Neural crest cell (in vitro differentiated cells): ENCODE measurements at places on chromosomes 7 and 10. TPM values are rescaled to one million over a fixed set of nuclear protein-coding genes. Genes with fewer than 3 reads are reported as not detected.

The ANKIB1 gene
- total RNA-seq, result 36.9 and 41.9 TPM in 2 replicates

The ANKRD7 gene
- not detected in 2 replicates for total RNA-seq

- no peak for DNase-seq
Observed at GRCh38 chr10:34292194-34292565, 522.9 kb downstream of the PARD3 start.

- DNase-seq, result peak; percentile 51
Observed at GRCh38 chr10:113126229-113127201, 176.5 kb downstream of the TCF7L2 start.

DNA sequence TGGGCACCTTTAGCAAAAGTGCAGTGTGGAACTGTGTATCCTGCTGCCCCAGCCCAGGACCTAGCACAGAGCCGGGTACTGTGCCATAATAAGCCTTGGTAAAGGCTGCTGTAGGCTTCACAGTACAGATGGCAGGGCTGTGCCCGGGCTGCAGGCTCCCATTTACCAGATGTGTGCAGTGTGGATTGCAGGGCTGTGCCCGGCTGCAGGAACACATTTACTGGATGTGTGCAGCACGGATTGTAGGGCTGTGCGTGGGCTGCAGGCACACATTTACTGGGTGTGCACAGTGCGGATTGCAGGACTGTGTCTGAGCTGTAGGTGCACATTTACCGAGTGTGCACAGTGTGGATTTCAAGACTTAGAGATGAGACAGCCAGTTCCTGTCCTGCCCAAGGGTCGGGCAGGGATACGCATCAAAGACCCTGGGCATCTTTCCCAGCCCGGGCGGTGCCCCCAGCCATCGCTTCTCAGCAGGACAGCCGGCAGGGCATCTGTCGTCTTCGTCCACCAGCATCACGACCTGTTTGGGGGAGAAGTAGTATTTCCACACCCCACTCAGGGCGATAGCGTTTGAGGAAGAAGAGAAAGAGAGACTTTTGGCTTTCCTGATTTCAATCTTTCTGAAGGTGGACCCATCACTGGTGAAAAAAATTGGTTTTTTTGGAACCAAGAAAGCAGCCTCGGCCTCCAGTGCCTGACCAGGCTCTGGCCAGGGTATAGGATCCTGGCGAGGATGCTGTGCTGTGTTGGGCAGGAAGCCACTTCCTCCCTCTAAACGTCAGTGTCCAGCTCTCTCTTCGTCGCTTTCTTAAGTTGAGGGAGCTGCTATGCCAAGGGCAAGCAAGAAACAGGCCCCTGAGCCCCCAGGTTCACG is 180.8 kb downstream of the CUX1 start:
- no peak for DNase-seq

DNA sequence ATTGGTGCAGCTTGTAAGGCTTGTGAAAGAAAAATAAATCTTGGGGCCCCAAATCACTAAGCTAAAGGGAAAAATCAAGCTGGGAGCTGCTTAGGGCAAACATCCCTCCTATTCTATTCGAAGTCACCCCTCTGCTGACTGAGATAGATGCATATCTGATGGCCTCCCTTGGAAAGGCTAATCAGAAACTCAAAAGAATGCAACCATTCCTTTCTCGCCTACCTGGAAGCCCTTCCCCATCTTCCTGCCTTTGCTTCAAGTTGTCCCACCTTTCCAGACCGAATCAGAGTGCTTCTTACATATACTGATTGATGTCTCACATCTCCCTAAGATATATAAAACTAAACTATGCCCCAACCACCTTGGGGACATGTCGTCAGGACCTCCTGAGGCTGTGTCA is 240.3 kb downstream of the SKIDA1 start:
- no peak for DNase-seq

DNA sequence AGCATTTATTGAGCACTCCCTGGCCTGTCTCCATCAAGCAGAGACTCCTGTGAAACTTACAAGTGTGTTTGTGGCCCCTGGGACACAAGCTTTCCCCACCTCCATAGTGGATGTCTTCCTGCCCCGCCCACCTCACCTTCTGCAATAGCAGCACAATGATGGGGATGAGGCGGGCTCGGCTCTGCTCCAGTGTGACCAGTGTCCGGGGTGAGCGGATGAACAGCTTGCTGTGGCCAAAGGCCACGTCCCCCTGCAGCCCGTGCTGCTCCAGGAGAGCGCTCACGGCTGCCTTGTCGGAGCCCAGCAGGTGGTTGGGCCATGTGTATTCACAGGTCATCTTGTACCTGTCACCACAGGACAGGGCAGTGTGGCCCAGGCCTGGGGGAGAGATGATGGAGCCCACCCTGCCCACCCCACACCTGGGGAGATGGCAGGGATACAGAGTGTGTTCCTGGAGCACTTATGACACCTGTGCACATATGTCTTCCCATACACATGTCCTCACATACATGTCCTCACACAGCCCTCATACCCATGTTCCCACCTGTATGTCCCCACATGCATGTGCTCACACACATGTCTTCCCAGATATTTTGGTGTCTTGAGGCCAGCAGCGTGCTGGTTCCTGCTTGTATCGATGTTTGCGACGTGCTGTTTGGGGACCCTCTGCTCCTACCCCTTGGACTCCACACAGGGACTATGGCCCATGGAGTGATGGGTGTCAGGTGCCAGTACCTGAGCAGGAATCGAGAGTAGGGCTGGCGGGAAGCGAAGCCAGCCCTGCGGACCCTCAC is 12.7 kb downstream of the MYO1G start:
- no peak for DNase-seq

GRCh38 chr7:155357573-155358041 is 59.9 kb downstream of the INSIG1 start:
- DNase-seq, result no peak
